ENCODE measurements at places on chromosomes 13 and 19.

DNA sequence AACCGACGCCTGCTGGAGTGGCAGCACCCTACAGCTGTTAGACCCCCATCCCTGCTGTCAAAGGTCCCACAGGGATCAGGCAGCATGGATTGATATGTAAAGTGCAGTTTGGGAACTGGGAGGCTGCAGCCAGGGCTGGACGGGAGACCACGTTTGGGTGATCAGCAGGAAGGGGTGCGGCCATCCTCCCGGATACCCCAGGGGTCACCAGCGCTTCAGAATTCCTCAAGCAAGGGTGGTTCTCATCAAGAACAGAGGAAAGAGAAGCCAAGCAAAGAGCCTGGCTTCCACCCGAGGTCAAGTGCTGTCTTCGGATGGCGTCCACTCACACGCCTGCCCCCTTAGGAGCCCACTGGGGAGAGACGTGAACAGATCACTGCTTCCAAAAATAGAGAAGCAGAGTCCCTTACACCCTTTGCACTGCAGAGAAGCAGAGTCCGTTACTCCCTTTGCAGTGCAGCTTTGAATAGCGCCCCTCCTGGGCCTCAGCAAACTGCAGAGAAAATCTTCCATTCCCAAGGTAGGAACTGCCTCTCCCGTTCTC, 35.5 kb downstream of the DHRS12 start:
- no peak for DNase-seq

DNA sequence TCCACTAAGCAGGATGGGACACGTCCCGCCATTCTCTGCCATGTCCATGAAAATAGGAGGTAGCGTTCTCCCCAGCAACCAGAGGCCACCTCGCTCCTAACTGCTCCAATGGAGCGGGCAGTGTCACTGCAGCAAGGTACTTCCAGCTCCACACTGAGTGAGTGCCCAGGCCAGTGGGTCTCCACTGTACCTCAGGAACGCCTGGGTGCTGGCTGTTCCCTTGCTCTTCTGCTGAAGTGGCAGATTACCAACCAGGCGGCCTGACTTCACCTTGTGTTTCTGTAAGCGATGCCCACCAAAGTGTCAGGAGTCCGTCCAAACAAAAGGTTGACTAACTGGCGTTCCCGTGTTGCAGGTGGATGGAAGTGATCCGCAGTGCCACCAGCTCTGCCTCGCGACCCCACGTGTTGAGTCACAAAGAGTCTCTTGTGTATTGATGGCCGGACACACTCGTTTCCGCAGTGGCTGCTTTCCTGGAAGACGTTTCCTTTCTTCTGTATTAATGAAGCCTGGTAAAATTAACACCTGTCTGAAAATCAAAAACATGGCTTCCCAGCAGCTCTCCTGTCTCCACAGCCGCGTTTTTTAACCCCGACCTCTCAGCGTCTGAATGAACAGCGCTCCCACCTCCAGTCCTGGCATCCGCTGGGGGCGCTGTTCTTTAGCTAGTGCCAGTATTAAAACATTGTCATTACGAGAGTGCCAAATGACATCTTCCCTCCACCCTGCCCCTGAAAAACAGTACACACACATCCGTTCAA, 128.8 kb downstream of the STK24 start:
- no peak for DNase-seq

DNA sequence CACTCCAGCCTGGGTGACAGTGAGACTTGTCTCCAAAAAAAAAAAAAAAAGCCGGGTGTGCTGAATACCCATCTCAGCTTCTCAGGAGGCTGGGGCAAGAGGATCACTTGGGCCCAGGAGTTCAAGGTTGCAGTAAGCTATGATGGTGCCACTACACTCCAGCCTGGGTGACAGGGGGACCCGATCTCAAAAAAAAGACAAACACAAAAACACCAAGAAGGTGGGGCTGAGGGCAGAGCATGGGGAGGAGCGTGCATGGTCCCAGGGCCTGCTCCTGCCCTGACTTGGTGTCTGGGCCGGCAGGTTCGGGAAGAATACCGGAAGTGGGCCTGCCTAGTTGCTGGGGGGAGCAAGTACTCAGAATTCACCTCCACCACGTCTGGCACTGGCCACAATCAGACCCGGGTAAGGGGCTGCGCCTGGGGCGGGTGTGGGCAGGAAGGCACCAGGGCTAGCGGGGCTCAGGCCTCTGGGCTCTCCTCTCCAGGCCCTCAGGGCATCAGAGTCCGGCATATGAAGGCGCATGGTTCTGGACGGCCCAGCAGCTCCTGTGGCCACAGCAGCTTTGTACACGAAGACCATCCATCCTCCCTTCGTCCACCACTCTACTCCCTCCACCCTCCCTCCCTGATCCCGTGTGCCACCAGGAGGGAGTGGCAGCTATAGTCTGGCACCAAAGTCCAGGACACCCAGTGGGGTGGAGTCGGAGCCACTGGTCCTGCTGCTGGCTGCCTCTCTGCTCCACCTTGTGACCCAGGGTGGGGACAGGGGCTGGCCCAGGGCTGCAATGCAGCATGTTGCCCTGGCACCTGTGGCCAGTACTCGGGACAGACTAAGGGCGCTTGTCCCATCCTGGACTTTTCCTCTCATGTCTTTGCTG, 11.3 kb downstream of the DDX39A start:
- DNase-seq: no peak

DNA sequence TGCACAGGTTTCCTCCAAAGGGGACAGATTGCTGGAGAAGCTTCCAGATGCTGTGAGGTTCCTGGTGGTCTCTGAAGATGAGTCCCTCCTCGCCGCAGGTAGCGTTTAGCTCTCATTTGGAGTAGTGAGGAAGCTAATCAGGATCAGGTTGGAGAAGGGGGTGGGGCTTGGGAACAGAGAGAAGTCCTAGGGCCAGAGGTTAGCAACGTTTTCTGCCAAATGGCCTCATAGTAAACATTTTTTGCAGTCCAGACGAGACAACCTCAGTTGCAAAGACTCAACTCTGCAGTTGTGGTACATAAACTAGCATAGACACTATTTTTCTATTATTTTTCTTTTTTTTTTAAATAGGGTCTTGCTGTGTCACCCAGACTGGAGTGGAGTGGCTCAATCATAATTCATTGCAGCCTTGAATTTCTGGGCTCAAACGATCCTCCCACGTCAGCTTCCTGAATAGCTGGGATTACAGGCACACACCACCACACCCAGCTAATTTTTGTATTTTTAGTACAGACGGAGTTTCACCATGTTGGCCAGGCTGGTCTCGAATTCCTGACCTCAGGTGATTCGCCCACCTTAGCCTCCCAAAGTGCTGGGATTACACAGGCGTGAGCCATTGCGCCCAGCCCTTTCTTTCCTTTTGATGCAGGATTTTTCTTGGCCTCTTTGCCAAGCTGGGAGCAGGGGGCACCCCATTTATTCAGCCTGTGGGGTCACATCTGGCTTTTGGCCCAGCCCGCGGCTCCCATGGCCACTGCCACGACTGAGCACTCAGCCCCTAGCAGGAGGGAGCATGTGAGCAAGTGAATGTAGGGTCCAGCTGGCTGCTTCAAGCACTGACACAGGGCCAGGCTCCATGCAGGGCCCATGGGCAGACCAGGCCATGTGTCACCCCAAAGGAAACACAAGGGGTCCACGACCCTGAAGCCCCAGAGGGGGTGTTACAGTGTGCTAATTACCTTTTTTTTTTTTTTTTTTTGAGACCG, 34.4 kb upstream of the SIN3B start:
- no peak for DNase-seq

DNA sequence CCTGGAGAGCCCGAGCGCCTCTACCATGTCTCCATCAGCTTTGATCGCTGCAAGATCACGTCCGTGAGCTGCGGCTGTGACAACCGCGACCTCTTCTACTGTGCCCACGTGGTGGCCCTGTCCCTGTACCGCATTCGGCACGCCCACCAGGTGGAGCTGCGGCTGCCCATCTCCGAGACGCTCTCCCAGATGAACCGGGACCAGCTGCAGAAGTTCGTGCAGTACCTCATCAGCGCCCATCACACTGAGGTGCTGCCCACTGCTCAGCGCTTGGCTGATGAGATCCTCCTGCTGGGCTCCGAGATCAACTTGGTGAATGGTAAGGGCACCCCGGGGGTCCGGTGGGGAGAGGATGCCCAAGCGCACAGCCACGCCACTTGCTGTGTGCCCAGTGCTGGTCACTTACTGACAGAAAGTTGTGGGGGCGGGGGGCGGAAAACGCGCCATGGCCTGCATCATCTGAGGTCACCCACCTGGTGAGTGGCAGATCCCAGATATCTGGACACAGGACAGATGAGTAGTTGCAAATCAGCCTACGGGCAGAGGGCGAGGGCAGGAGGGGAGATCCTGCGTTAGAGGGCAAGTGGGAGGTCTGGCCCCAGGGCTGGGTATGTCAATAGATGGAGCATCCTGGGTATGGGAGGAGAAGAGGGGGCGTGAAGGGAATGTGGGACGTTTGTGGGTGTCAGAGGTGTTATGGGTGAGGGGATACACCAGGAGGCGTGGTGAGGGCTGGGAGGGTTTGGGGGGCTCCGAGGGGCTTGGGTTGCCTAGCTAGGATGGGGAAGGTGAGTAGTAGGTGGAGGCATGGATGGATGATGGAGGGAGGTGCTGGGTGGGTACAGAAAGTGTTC, 9.8 kb downstream of the ZSWIM4 start:
- DNase-seq: no peak

- DNase-seq: no peak
These were observed 266.7 kb upstream of the MAB21L1 start for GRCh38 chr13:35743165-35743564.

DNA sequence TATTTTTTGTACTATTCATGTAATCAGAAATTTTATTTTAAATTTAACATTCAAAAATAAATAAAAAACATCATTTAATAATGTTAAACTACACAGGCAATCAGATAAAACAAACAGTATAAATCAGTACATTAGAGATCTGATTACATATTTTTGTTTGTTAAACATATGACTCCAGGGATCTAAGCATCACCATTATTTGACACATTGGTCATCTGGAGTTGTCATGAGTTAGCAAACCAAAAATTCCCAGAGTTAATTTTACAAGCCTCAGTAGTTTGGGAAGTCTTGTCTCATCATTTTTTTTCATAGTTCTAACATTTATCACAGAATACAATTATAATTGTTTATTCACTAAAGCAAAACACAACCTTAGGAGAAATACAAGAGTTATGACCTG, 770.8 kb upstream of the SLITRK6 start:
- DNase-seq: no peak

DNA sequence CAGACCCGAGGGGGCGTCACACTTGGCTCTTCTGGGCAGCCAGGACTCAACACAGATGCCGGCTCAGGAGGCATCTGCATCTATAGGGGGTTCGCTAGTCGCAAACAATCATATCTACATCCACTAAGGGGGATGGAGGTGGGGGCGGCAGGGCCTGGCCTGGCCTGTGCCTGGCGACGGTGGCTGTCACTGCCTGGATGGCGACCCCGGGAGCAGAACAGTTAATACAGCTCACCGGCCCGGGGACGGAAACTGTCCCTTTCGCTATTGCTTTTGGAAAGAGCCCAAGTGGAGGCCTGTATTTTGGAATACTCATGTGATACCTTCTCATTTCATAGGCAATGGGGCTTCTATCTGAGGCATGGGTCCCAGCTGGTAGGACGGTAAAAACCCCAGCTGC, 17.7 kb downstream of the SGTA start:
- no peak for DNase-seq

- no peak for DNase-seq
These were observed 982.6 kb upstream of the ATXN8OS start for GRCh38 chr13:69124996-69125395.

DNA sequence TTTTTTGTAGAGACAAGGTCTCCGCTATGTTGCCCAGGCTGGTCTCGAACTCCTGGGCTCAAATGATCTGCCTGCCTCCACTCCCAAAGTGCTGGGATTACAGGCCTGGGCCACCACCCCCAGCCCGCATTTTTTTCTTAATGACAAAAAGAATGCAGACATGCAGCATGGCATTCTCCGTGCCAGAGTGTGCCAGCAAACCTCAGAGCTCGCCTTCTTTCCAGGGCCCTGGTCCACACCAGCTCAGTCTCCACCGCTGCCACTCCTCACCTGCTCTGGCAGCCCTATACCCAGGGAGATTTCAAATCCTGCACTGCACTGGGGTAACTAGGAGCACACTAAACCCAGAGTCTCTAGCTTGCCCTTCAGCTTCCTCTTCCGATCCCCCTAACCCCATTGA, 41.7 kb downstream of the ZIC5 start:
- no peak for DNase-seq

GRCh38 chr19:6589711-6590257, 1.2 kb downstream of the CD70 start:
- no peak for DNase-seq

GRCh38 chr13:100491164-100491842, 97.3 kb downstream of the GGACT start:
- DNase-seq: no peak

GRCh38 chr19:23075031-23075733, 41.6 kb upstream of the ZNF730 start:
- DNase-seq: no peak

DNA sequence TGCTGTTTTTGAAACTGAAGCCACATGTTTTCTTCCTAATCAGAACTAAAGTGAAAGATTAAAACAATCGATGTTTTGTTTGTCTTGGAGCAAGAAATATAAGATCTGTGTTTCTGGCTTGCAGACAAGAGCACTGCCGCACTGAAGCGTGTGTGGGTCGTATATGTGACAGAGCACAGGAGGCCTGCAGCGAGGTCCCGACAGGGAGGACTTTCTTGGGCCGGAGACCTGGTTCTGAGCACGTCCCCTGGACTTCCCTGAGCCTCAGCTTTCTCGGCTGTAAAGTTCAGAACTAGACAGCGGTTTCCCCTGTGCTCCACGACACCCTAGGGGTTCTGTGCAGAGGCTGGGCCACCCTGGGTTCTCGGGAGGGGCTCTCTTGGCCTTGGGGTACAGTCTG, 60.5 kb downstream of the GADD45B start:
- no peak for DNase-seq

DNA sequence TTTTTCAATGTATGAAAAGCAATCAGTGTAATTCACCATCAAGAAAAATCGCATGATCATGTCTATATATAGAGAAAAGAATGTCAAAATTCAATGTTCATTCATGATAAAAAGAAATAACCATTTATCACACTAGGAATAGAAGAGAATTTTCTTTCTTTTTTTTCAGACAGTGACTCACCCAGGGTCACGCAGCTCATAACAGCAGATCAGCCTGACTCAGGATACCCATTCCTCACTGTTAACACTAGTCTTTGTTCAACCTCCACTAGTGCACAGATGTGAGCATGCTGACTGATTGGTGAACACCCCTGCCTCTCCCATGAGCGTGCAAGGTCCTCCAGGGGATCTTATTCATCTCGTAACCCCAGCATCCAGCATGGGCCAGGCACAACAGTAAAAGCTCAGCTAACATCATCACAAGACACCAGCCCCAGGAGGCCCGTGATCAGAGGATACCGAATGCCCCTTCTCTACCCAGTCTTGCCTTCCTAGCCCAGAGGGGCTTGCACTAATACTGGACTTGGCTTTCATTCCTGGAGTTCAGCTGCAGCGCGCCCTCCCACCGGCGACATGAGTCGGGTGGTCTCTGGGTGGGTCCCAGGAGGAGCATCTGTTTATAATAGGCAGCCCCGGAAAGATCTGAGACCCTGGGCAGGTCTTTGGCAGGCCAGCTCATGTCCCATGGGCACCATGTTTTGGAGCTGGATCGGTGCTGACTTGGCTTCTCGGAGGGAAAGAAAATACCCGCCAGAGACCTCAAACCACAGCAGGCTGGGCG, 539.5 kb upstream of the SLC10A2 start:
- no peak for DNase-seq
